Mucosa of descending colon (tissue), 3 donors: ENCODE measurements at places on chromosomes 11 and 22.

DNA sequence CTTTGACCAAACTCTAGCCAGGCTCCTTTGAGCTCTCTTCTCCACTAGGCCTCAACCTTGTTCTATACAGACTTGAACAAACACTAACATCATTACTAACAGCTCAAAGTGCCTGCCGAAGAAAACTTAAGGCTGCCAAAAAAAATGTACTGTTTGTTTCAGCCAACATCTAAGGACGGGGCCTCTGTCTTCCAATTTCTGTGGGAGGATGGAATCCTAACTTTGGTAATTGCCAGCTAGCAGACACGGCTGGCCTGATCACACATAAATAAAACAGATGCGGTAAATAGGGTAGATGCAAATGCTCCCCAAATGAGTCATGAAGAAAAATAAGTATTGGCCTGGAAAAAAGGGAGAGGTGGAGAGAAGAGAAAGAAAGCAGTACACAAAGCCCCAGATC is 394.3 kb downstream of the TMEM135 start:
- no peak for DNase-seq

GRCh38 chr22:27507935-27508526 is 293.5 kb downstream of the MN1 start:
- DNase-seq = no peak

DNA sequence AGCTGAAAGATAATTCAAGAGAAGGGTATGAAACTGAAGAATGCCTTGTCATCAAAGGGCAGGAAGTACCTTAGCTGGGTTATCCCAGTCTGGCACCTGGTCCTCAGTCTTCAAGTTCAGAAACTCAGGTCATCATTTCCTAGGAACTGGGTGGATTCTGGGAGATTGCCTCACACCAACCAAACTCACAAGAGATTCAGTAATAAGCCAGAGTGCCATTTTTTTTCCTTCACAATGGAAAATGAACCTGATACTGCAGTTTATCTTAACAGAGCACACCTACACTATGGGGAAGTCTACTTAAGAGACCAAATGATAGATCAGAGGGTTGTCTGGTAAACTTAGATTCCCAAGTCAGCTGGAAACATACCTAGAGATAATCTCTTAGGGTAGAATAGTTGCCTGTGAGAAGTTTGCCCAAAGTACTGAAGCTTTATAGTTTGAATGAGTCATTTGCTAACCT is 3.8 kb upstream of the BUD13 start:
- no peak for DNase-seq

GRCh38 chr11:128632141-128632791 is 44.9 kb upstream of the ETS1 start:
- DNase-seq = no peak

GRCh38 chr22:42190274-42190673 is 59.7 kb upstream of the CYP2D6 start:
- no peak for DNase-seq

- no peak for DNase-seq
Measured at GRCh38 chr11:69249311-69250185, 44.4 kb upstream of the MYEOV start.

DNA sequence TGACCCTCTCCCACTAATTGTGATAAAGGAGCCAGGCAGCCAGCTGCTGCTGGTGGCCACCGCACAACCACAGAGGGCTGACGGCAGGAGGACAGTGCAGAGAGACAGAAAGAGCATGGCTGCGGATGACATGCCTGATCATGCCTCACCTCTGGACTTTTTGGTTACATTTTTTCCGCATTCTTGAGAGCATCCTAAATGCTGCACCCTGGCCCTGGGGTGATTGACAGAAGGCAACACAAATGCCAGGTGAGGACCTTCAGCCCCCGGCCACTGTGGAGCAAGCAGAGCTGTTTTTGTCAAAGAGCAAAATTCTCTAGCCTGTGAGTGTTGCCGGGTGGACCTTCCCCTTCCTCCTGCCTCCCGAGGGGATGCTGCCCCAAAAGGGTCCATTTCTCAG is 78.5 kb downstream of the RPS6KA4 start:
- no peak for DNase-seq

GRCh38 chr11:14189874-14190273 is 169.1 kb downstream of the RRAS2 start:
- DNase-seq = no peak

DNA sequence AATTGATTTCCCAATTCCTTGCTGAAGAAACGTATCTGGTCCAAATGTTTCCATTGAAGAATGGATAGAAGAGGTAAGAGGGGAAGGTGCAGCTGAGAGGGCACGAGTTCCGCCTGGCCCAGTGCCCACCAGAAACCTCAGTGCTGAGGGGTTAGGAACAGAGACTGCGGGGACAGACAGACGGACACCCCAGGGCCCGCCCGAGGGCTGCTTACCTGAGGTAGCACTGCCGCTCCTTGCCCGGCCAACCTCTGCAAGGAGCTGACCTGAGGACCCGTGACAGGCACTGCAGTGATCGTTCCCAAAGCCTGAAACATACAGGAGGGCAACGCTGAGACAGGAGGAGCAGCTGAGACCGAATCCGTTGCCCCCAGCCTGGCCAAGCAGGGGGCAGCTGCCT is 89.6 kb downstream of the PHF21B start:
- no peak for DNase-seq

DNA sequence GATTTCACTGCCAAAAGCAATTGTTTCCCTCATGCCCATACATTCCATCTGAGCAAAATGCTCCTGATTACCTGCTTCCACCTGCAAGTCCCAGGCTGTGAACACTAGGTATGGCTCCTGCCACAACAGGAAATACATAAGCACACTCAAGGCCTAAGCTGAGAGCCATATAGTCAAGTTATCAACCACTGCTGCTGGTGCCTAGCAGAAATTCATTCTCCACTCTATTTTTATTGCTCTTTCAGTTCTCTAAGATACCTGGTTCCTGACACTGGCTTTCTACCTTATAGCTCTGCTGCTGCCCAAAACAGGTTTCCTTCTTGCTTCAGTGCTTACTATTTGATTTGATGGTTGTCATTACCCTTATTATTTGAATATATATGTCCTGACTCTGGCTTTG is 31.6 kb downstream of the SLC36A4 start:
- no peak for DNase-seq

GRCh38 chr11:20089796-20090653 is 70.2 kb downstream of the DBX1 start:
- no peak for DNase-seq

- DNase-seq = no peak
Measured at GRCh38 chr11:117180020-117180419, 1.5 kb downstream of the SIDT2 start.

GRCh38 chr11:102780491-102780918 is at the start of gene MMP10:
Gene MMP10, minus strand, starts transcription at chr11:102780628. Its CDS starts 37 bp downstream, at chr11:102780591.
- DNase-seq = no peak

- peak; percentile 53 for DNase-seq
Measured at GRCh38 chr11:35166369-35167360, 27.7 kb downstream of the CD44 start.

GRCh38 chr11:75576017-75576416 is 14.0 kb downstream of the SERPINH1 start:
- no peak for DNase-seq

- no peak for DNase-seq
Measured at GRCh38 chr11:13958641-13959400, 3.7 kb upstream of the SPON1 start.

GRCh38 chr11:31958076-31958735 is 132.7 kb upstream of the RCN1 start:
- no peak for DNase-seq

DNA sequence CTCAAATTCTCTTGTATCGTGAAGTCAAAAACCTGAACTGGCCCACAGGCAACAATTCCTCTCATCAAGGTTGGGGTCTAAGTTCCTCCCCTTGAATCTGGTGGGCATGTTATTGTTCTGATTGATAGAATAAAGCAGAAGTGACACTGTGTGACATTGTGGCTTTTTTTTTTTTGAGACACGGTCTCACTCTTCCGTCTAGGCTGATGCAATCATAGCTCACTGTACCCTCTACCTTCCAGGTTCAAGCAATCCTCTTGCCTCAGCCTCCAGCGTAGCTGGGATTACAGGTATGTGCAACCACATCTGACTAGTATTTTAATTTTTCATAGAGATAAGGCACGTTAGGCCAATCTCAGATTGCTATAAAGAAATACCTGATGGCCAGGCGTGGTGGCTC is 8.9 kb upstream of the PELI3 start:
- no peak for DNase-seq

- peak; percentile 78 for DNase-seq
Measured at GRCh38 chr22:30425616-30426387, at the start of gene MTFP1. Gene MTFP1, plus strand, starts transcription at chr22:30425768. Its CDS starts 112 bp downstream, at chr22:30425880.

GRCh38 chr22:25766418-25766817 is 24.4 kb downstream of the MYO18B start:
- DNase-seq = no peak

DNA sequence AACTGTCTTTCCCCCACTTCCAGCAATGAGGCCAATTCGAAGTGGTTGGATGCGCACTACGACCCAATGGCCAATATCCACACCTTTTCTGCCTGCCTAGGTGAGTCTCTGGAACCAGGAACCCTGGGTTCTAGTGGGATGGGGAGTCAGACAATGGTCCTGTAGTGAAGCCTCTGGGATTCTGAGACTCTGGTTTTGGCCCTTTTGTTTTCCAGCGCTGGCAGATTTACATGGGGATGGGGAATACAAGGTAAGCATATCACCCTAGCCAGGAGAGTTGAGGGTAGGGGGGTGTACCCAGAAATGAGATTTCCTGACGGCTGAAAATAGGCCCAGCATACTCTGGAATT is 530 bp downstream of the BBS1 start:
- no peak for DNase-seq

GRCh38 chr11:94708642-94709041 is 59.5 kb upstream of the AMOTL1 start:
- no peak for DNase-seq

DNA sequence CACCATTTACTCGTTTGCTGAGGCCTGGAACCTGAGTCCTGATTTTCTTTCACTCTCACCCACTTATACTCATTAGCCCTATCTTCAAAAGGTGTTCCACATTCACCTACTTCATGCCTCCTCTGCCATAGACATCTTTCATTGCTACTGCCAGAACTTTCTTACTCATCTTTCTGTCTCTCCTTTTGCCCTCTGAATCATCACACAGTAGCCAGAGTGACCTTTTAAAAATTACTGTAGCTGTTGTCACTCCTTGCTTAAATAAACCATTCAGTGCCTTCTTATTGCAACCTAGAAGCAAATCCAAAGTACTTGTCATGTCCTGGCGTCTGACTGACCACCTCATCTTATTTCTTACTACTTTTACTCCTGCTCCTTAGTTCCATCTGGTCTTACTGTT is 38.2 kb downstream of the ATXN10 start:
- DNase-seq = no peak

GRCh38 chr11:134164490-134165370 is 59.0 kb downstream of the NCAPD3 start:
- DNase-seq = no peak

GRCh38 chr11:30811226-30811755 is 225.1 kb upstream of the MPPED2 start:
- DNase-seq = no peak

DNA sequence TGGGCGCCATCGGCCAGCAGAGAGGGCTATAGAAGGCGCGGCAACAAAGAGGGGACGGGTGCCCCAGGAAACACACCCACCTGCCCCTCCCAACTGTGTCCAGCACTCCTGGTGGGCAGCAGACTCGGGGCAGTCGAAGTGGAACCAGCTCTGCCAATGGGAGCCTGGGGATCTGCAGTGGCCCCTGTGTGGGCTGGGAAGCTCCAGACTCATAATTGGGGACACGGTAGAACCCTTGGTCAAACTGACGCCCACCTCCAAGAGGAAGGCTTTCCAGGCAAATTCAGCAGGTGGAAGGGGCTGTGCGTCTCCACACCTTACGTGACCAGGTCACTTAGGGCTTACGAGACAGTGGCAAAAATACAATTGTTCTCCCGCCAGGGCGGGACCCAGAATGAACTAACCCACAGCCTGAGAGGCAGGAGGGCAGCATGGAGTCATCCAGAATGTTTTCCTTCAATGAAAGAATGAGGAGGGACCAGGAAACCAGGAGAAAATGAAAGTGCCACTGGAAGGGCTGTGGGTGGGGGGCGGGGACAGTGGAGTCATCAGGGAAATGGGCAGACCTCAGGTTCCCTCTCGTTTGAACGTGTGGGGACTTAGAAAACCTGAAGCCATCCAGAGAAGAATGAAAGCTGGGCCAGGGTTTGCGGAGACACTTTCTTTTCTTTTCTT is 53.2 kb upstream of the SHANK2 start:
- no peak for DNase-seq

GRCh38 chr22:27420195-27420816 is 381.2 kb downstream of the MN1 start:
- no peak for DNase-seq

GRCh38 chr11:87019613-87020271 is 18.0 kb upstream of the TMEM135 start:
- no peak for DNase-seq

GRCh38 chr11:15985860-15986139 is 370.5 kb downstream of the SOX6 start:
- DNase-seq = no peak

- no peak for DNase-seq
Measured at GRCh38 chr11:59200423-59200746, 12.3 kb downstream of the MPEG1 start.

DNA sequence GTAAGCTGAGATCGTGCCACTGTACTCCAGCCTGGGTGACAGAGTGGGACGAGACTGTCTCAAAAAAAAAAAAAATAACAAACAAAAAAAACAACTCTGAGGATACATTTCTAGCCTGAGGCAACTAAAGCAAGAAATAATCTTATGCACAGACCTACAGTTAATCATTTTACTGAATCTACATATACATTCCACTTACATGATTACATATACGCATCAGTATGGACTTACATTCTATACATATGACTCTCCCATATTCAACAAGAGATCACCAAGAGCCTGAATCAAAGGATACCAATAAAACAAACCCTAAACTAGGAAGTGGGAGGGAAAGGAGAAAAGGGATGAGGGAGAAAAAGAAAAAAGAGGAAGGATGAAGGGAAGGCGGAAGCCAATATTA is 1.1 kb downstream of the ALG8 start:
- DNase-seq = no peak
